ENCODE measurements at places on chromosomes 2 and 18.

DNA sequence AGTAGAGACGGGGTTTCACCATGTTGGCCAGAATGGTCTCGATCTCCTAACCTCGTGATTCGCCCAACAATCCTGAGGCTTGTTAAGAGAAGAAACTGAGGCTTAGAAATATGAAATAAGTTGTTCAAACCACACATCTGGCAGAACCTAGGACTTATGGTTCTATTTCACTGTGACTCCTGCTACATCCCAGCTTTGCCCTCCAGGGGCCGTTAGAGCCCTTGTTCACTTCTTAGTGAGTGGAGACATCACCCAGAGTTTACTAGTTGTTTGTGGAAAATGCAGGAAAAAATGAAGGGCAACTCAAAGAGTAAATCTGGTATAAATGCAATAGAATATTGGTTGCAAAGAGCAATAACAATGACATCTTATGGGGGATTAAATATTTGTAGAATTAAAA is 43.9 kb downstream of the MARCHF4 start:
- DNase-seq: no peak

GRCh38 chr2:27681841-27682240 is 18.2 kb downstream of the SLC4A1AP start:
- peak; percentile 65 for DNase-seq

DNA sequence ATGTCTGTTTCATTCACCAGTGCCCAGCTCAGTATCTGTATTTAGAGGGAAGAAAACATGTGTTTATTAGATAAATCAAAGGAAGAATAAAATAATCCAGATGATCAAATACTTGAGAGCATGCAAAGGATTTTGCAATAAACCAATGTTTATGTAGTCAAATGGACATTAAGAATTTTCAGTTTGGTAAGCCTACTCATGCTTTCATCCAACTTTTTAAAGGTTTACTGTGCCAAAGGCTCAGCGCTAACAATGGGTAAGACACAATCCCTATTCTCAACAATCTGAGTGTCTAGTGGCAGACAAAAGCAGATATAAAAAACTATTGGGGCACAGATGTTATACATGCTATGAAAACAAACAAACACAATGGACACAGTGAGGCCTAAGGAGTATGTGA is 26.3 kb downstream of the GRB14 start:
- DNase-seq: no peak

GRCh38 chr2:219965287-219966194 is 338.1 kb downstream of the SLC4A3 start:
- no peak for DNase-seq

- DNase-seq: no peak
Measured at GRCh38 chr2:222248256-222248655, 50.5 kb downstream of the PAX3 start.

DNA sequence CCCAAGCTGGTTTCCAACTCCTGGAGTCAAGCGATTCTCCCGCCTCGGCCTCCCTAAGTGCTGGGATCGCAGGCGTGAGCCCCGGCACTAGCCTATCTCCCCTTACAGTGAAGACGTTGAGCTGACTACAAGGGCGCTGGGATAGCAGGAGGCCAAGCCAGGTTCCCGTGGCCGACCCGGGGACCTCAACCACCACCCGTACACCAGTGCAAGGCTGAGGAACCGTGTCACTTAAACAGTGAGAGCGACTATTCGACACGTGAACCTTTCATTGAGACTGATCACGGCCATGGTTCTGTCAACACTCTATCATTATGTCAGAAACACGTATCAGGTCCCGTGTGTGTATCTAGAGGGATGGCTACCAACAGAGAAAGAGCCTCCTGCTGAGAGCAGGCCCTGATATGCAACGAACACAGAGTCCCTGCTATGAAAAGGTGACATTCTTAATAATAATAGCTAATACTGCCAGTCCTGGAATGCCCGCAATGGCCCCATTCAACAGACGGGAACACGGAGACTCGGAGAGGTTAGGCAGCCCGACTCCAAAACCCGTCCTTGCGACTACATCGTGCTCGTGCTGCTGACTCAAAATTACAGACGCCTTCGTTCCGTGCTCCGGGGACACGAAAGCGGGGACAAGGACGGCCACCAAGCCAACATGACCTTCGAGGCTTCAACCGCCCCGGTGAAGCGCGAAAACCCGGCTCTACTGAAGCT is 833 bp downstream of the AFG3L2 start:
- DNase-seq: no peak

DNA sequence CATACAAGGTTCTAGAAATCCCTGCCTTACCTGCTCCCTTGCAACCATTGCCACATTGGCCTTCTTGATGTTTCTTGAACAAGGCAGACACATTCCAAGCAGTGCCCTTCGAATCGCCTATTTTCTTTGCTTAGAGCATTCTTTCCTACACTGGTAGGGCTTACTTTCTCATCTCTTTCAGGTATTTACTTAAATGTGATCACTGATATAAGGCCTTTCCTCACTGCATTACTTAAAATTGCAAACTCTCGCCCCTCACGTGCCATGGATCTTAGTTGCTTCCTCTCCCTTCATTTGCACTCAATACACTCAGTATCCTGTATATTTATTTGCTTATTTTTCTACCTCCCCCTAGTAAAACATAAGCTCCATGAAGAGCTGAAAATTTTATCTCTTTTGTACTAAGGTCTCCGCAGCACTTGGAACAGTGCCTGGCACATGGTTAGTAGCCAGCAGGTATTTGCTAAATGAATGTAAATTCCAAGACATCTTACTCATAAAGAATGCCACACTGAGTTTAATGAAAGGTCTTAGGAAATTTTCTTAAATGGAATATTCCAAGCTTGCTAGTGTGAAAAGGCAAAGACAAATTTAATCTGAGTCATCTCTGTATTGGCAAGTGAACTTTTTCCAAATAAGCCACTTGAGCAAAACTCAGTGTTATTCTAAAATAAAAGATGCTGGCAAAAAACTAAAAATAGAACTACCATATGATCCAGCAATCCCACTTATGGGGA is 42.4 kb upstream of the FIGN start:
- peak; percentile 96 for DNase-seq

- peak; percentile 40 for DNase-seq
Measured at GRCh38 chr2:120453635-120453998, 107.7 kb downstream of the INHBB start.

DNA sequence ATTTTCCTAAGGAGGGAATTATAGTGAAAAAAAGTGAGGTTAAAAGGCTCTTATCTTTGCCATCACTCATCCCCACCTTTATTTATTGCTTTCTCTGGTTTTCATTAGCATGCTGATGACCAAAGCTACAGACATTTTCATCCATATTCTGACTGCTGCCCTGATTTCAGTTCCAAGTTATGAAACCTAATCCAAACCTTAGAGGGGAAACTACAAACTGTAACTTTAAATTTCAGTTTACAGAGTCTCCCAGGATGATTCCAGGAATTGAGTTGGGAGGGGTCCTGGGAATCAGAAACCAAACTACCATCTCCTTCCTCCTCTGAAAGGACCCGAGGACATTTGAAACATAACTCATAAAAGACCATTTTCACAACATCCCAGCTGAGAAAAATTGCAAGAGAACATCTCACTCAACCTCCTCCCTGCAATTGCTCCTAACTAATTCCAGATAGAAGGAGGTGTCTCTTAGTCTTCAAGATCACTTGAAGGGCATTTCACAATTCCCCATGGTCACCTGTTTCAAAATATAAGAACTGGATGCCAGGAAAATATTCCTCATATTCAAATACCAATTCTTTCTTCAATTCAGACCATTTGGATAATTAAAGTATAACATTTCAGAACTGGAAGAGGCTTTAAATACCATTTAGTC is 520.6 kb downstream of the TNS1 start:
- DNase-seq: peak; percentile 29

GRCh38 chr2:76584474-76584873 is 873.8 kb upstream of the GCFC2 start:
- DNase-seq: no peak
